ENCODE measurements at places on chromosomes 7 and 10.

GRCh38 chr7:6590645-6591110, 857 bp downstream of the INTS15 start:
- no peak for DNase-seq

- no peak for DNase-seq
Observed at GRCh38 chr7:121451367-121452094, 55.4 kb upstream of the FAM3C start.

- DNase-seq = no peak
Observed at GRCh38 chr7:120941064-120941463, 9.5 kb upstream of the ING3 start.

GRCh38 chr10:66258693-66259092, 667.1 kb upstream of the LRRTM3 start:
- DNase-seq = no peak
